ENCODE measurements at places on chromosomes 3 and 15. TPM values are rescaled to one million over a fixed set of nuclear protein-coding genes. Genes with fewer than 3 reads are reported as not detected.

DNA sequence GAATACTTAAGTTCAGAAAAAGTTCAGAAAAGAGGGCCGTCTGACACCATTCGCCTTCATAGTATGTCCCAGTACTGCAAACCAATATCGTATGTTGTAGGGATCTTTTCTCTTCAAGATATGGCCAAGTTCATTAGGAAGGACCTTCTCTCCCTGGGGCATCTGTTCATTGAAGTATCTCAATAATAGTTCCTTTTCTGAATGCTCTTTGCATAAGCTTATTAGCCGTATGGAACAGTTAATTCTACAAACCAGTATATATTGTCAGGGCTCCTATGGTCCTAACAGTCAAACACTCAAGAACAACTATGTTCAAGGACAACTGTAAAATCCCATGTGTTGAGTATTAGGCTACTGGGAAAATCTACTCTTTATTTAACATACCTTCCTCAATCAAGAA is 203.1 kb downstream of the KLHL25 start:
- DNase-seq: no peak

DNA sequence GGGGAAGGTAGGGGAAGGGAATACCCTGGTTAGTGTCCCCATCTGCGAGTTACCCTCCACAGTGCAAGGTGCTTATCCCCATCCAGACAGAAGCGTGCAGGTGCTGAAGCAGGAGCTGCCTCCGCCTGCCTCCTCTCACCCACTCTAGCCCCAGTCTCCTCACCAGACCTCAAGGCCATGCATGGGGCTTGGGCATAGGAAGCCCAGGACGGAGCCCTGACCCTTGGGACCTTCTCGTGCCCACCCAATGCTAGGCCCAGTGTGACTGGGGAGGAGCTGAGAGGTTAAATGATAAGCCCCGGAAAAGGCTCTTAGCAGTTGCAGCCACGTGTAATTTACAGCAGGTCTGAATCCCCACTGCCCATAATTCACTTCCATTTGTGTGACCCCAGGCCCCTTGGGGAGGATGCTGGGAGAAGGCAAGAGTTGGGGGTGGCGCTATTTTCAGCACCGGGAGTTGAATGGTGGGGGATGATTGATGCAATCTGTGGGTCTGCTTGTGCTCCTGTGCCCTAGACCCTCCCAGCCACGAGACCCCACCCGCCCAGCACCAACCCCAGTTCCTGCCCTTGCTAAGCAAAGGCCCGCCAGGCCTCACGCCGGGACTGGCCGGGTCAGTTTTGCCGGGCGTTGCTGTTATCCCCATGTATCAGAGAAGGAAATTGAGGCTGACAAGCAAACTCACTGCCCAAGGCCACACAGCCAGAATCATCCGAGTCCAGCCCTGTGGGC is 14.5 kb upstream of the PLXND1 start:
- DNase-seq: no peak

The ARL14 gene
- polyA plus RNA-seq: not detected

DNA sequence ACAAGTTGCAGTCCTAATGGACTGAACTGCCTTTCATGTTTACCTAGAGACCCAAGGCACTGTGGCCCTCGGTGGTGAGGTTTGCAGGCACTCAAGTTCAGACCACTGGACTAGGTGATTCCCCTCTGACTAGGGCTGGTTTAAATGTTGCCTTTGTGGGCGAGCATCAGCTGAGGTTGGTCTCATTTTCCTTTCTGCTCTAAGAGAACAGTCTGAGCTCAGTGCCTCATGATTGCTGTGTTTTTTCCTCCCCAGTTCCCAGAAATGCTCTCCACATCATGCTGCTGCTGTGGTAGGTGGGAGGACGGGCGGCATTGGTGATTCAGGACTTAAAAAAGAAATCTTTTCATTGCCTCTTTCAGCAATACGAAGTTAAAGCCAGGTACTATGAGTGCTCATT is 237.2 kb downstream of the MBNL1 start:
- no peak for DNase-seq

The GABRR3 gene
- polyA plus RNA-seq: not detected

- no peak for DNase-seq
Measured at GRCh38 chr3:50354186-50354764, 3.6 kb downstream of the CYB561D2 start.

DNA sequence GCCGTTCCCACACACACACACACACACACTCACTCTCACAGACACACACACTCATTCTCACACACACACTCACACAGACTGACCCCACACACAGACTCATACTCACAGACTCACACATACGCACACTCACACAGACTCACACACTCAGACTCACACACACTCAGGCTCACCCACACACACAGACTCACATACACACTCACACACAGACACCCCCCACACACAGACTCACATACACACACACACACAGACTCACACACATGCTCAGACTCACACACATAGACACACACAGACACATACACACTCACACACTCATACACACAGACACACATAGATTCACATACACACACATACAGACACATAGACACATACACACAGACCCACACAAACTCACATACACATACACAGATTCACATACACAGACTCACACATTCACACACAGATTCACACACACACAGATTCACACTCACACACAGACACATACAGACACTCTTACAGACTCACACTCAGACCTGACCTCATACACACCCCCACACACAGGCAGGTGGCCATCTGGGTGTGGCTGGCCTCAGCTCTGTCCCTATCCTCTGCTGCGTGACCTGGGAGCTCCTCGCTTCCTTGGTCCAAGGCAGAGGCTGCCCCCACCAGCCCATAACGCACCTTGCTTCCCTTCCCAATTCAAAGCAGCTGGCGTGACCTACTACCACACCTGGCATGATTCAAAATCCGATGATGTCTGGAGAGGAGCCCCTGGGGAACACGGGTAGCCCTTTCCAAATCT is 1.9 kb downstream of the C3orf22 start:
- no peak for DNase-seq

The FRMD4B gene
- 9.8 TPM for polyA plus RNA-seq
